ENCODE measurements at places on chromosomes 12 and 14. TPM values are rescaled to one million over a fixed set of nuclear protein-coding genes. Genes with fewer than 3 reads are reported as not detected.

GRCh38 chr12:130435826-130436225, 98.1 kb downstream of the PIWIL1 start:
- no peak overlapping the region for H3K4me3 ChIP-seq
- no peak overlapping the region for H3K27ac ChIP-seq
- no peaks in the 10 kb centered on the region for H3K4me1 ChIP-seq
- DNase-seq, result no peak

DNA sequence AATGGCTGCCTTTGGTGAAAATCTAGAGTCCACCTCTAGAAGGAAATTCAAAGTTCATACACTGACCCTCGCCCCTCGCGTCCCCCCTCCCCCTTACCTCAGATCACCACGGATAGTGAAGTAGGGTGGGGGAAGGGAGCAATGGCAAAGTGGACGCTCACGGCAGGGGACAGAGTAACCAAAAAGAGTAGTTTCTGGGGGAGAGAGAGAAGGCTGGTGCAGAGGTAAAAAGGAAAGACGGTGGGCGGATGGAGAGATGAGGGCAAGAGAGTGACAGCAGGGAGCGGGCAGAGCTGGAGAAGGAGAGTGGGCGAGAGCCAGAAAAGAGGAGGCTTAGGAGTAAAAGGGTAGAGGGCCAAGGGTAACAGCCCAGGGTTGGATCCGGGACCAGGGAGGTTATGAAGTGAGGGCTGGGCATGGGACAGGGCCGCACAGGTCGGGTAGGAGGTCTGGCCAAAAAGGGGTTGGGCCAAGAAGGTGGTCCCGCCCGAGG, 423 bp downstream of the ALDH6A1 start:
- no peaks in the 10 kb centered on the region for H3K4me1 ChIP-seq
- no peak for DNase-seq
- peak overlapping the region; percentile 91 for H3K4me3 ChIP-seq

DNA sequence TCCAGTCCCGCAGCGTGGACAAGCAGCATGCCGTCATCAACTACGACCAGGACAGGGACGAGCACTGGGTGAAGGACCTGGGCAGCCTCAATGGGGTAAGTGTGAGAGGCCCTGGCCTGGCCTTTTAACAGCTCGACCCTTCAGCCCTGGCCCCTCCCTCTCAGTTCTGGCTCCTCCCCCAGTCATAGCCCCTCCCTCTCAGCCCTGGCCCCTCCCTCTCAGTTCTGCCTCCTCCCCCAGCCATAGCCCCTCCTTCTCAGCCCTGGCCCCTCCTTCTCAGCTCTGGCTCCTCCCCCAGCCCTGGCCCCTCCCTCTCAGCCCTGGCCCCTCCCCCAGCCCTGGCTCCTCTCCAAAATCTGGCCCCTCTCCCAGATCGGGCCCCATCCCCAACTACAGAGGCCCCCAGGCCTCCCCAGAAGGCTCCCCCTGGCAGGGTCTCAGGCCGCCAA, 11.2 kb downstream of the CEP170B start:
- peaks cover 10% of the 10 kb centered on the region for H3K4me1 ChIP-seq
- H3K27ac ChIP-seq, result no peak overlapping the region
- H3K27me3 ChIP-seq, result no peaks in the 10 kb centered on the region
- H3K4me3 ChIP-seq, result no peak overlapping the region
- peak; percentile 31 for DNase-seq
- peaks cover 3% of the 10 kb centered on the region for H3K36me3 ChIP-seq

GRCh38 chr12:3233797-3234196, 156.6 kb downstream of the TSPAN9 start:
- H3K4me1 ChIP-seq, result peaks cover 3% of the 10 kb centered on the region
- no peak overlapping the region for H3K27ac ChIP-seq
- no peak for DNase-seq
- H3K4me3 ChIP-seq, result no peak overlapping the region
- no peaks in the 10 kb centered on the region for H3K27me3 ChIP-seq

- H3K4me3 ChIP-seq, result peak overlapping the region; percentile 80
- peaks cover 2% of the 10 kb centered on the region for H3K4me1 ChIP-seq
- no peak overlapping the region for H3K27ac ChIP-seq
- H3K27me3 ChIP-seq, result peaks cover 24% of the 10 kb centered on the region
- H3K36me3 ChIP-seq, result no peaks in the 10 kb centered on the region
- no peak for DNase-seq
These were observed 1.6 kb downstream of the STXBP6 start for GRCh38 chr14:25048170-25049016.

DNA sequence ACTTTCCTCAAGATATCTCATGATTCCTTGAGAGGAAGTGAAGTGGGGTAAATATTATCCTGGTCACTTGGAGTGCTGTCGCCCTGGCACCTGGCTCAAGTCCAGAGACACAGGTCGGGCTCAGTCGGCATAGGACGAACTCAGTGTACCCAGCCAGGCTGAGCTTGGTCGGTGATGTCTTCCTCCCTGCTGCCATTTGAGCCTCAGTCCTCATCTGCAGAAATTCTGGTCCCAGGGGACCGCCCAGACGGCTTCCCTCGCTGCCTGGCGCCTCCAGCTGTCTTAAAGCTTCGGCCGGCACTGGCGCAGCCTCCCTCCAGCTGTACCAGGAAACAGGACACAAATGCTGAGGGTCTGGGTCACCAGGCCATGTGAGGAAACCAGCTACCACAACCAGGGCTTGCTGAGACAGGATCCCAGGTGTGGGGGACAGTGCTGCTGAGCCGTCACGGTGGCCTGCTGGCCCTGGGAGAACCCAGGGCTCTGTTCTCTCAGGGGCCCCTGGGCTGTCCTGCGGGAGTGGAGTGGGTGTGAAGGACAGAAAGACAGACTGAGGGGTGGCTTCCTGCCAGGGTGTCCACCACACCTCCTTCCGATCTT, 5.0 kb upstream of the KLC1 start:
- H3K27ac ChIP-seq, result no peak overlapping the region
- no peaks in the 10 kb centered on the region for H3K36me3 ChIP-seq
- no peak for DNase-seq
- no peaks in the 10 kb centered on the region for H3K27me3 ChIP-seq
- H3K4me1 ChIP-seq, result peaks cover 6% of the 10 kb centered on the region

DNA sequence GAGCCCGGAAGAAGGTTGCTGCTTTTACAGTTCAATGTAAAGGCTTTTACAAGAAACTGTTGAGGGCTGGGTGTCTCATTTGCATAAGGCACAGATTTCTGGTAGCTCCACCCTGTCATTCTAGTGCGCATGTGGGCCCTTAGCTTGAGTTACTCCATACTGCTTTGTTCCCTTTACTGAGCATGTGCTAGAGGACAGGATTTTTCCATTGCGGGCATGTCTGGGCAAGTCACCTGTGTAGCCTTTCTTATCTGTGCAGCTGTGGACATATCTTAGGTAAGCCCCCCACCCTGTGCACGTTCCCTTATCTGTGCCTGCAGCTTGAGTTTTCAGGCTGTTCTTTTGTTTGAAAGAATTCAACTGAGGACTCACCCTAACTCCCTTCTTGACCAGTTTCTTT, 56.2 kb upstream of the ARHGAP5 start:
- H3K27me3 ChIP-seq, result no peaks in the 10 kb centered on the region

GRCh38 chr14:93042968-93043940, 72.5 kb downstream of the ITPK1 start:
- H3K4me3 ChIP-seq, result no peak overlapping the region
- H3K4me1 ChIP-seq, result peaks cover 65% of the 10 kb centered on the region
- H3K27me3 ChIP-seq, result no peaks in the 10 kb centered on the region
- H3K36me3 ChIP-seq, result no peaks in the 10 kb centered on the region
- H3K27ac ChIP-seq, result no peak overlapping the region

DNA sequence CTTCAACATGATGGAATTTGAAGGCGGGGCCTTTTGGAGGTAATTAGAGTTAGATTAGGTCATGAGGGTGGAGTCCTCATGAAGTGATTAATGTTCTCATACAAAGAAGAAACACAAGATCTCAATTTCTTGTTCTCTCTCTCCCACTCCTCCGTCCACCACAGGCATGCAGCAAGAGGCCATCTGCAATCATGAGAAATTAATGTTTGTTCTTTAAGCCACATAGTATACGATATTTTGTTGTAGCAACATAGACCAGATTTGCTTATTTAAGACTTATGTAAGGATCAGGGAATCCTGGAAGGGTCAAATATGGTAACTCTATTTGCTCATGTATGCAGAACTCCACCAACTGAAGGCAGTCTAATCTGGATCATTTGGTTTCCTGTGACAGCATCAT, 429.0 kb downstream of the LRIG3 start:
- no peaks in the 10 kb centered on the region for H3K27me3 ChIP-seq
- no peak overlapping the region for H3K27ac ChIP-seq
- H3K4me3 ChIP-seq, result no peak overlapping the region

DNA sequence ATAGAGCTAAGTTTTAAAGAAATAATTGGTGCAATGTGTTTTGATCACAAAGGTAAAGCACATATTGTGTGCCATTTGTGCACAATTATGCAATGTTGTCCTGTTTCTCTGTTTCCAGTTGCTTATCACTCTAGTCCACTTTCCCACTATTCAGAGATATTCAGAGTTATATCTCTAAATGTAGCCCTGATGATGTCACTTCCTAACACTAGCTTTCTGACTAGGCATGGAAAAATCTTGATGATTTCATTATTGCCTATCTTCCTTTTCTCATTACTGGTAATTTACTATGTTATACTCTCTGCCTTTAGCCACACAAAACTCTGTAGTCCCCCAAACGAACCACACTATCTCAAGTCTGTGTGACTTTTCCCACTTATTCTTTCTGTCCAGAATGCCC, 221.2 kb downstream of the TRHDE start:
- no peaks in the 10 kb centered on the region for H3K4me1 ChIP-seq
- no peaks in the 10 kb centered on the region for H3K36me3 ChIP-seq
- no peak overlapping the region for H3K27ac ChIP-seq
- DNase-seq, result no peak
- H3K4me3 ChIP-seq, result no peak overlapping the region

DNA sequence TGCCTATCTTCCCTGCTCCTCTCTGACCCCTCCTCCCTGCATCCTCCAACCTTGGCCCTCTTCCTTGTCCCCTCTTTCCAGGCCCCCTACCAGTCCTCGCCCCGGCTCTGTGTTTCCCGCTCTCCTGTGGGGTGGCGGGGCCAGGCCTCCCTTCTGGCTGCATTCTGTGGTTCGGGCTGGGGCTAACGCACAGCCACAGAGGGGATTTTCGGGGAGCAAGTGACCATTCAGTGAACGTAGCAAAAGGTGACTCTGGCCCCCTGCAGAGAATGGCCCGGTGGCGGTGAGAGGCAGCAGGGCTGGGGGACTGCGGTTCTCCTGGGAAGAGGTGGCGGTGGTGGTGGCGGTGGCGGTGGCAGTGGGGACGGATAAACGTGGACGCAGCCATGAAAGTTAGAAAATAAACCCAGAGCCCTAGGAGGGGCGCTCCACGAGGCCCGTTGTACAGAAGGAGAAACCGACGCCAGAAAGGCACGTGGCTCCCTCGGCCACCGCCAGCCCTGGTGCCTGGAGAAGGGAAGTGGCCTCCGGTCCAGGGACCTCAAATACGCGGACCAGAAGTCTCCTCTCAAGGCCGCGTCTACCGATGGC, 269.6 kb downstream of the ADGRD1 start:
- no peaks in the 10 kb centered on the region for H3K27me3 ChIP-seq
- no peaks in the 10 kb centered on the region for H3K36me3 ChIP-seq
- no peak overlapping the region for H3K4me3 ChIP-seq
- DNase-seq, result no peak

- H3K27ac ChIP-seq, result no peak overlapping the region
- H3K4me1 ChIP-seq, result no peaks in the 10 kb centered on the region
- no peak for DNase-seq
- no peak overlapping the region for H3K4me3 ChIP-seq
- no peaks in the 10 kb centered on the region for H3K27me3 ChIP-seq
These were observed 7.4 kb upstream of the SLC25A29 start for GRCh38 chr14:100313464-100314230.

GRCh38 chr14:66483322-66483721, 2.8 kb upstream of the CCDC196 start:
- H3K27ac ChIP-seq, result no peak overlapping the region
- H3K4me1 ChIP-seq, result no peaks in the 10 kb centered on the region
- H3K36me3 ChIP-seq, result no peaks in the 10 kb centered on the region
- H3K27me3 ChIP-seq, result no peaks in the 10 kb centered on the region

GRCh38 chr14:68611599-68611998, 181.3 kb downstream of the ZFP36L1 start:
- no peaks in the 10 kb centered on the region for H3K36me3 ChIP-seq
- no peak for DNase-seq
- H3K4me3 ChIP-seq, result no peak overlapping the region
- no peak overlapping the region for H3K27ac ChIP-seq

MANSC4 gene
- not detected for total RNA-seq

MYO1A gene
- total RNA-seq, result 0.52 TPM

LIN7A gene
- total RNA-seq, result 17.8 TPM

APOF gene
- not detected for total RNA-seq

WNT5B gene
- total RNA-seq, result 1.2 TPM

OVCH1 gene
- 0.07 TPM for total RNA-seq

DBX2 gene
- not detected for total RNA-seq

KRT2 gene
- not detected for total RNA-seq

RNF212B gene
- 1.2 TPM for total RNA-seq

SLC6A13 gene
- not detected for total RNA-seq

MYF5 gene
- not detected for total RNA-seq

GALNT16 gene
- 6.3 TPM for total RNA-seq
